ENCODE measurements at places on chromosomes 11 and 22. TPM values are rescaled to one million over a fixed set of nuclear protein-coding genes. Genes with fewer than 3 reads are reported as not detected.

DNA sequence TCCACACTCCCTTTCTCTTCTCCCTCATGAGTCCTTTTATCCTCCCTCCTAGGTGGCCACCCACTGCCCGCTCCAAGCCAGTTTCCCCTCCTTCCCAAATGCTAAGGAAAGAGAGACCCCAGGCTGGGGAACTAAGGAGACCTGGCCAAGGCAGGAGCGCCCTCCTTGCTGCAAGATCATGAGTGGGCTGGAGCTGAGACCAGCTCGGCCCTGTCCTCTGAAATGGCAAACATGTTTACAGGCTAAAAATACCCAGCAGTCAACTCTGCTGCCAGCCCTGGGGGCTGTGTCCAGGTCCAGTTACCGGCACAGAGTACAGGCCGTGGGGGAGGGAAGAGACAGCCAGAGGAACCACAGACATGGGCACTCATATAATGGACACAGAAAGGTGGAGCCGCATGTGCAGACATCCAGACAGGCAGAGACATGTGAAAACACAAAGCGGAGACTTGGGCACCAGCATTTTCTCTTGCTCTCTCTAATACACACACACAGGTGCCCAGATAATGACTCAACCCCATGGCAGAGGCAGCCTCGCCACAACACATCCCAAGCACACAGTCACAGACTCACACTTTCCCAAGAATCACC lies 1.2 kb upstream of the AHNAK start:
- DNase-seq, result no peak

- DNase-seq, result peak; percentile 98
Observed at GRCh38 chr22:41417622-41418390, 28.8 kb downstream of the TOB2 start.

DNA sequence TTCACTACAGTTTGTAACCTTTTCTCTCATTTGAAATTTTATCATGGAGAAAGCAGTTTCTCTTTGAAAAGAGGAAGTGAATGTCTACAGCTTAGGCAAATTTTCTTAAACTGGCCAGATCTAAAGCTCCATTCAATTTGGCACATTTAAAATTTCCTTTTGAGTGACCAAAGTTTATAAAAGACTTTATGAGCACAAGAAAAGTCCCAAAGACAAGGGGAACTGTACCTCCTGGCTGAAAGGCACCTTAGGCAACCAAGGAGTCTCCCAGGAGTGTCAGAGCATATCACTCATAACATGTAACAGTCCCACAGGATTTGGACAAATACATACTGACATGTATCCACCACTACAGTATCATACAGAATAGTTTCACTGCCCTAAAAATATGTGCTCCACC lies 41.3 kb downstream of the NARS2 start:
- DNase-seq, result no peak

Gene CNTF
- 1.9 TPM for total RNA-seq

DNA sequence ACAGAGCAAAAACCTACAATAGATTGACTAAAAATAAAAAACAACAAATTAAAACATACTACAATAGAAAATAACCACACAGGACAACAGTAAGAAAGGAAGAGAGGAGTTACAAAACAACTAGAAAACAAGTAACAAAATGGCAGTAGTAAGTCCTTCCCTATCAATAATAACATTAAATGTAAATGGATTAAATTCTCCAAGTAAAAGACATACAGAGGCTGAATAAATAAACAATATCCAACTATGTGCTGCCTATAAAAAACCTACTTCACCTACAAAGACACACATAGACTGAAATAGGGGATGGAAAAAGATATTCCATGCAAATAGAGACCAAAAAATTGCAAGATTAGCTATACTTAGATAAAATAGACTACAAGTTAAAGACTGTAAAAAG lies 57.0 kb upstream of the RASSF10 start:
- DNase-seq, result no peak

DNA sequence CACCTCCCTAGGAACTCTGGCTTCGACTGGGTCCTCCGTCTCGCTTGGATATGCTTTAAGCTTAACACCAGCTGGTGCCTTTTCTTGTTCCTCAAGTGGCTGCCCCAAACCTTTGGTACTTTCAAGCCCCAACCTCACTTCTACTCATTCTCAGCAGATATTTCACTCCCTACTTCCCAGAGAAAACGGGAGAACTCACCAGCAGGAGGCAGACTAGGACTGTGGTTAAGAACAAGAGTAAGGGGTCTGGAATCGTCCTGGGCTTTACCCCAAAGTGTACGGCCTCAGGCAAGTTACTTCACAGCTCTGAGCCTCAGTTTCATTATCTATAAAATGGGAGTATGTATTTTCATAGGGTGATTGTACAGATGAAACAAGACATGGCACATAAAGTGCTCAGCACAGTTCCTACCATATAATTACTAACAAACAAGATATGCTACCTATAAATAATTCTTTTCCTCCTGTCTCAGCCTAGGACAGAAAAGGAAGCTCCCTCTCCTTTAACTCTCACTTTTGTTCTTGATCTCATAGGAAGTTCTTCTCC lies 37.8 kb downstream of the PAMR1 start:
- DNase-seq, result no peak

Gene OR10S1
- not detected for total RNA-seq

- DNase-seq, result no peak
Observed at GRCh38 chr11:123561431-123561800, 93.0 kb downstream of the SCN3B start.

Gene C1QTNF4
- total RNA-seq, result 2.3 TPM

- DNase-seq, result no peak
Observed at GRCh38 chr11:6326303-6326702, 6.0 kb upstream of the CAVIN3 start.

DNA sequence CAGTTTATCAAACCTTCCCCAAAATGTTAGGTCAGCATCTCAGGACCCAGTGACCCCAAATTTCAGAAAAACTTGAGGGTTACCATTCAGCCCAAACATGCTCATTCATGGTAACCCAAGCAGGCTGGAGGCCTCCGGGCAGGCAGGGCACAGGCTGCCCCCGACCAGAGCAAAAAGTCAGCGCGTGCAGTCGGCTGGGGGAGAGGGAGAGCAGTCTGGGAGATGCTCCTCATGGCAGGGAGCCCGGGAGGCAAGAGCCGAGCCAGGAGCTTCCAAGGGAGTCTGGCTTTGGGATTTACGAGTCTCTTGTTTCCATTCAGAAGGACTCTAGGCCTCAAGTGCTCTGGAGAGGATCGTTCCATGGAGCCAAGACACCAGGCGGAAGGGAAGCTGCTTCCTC lies 45.7 kb downstream of the RPUSD4 start:
- DNase-seq, result peak; percentile 70

DNA sequence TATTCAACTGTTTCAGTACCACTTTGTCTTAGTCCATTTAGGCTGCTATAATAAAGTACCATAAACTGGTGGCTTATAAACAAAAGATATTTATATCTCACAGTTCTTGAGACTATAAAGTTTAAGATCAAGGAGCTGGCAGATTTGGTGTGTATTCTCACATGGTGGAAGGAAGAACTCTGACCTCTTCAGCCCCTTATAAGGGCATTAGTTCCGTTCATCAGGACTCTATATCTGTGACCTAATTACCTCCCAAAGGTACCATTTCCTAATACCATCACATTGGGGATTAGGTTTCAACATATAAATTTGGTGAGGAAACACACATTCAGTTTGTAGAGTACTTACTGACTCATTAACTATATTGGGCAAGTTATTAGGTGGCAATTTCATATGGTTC lies 10.7 kb upstream of the ARL14EP start:
- no peak for DNase-seq

DNA sequence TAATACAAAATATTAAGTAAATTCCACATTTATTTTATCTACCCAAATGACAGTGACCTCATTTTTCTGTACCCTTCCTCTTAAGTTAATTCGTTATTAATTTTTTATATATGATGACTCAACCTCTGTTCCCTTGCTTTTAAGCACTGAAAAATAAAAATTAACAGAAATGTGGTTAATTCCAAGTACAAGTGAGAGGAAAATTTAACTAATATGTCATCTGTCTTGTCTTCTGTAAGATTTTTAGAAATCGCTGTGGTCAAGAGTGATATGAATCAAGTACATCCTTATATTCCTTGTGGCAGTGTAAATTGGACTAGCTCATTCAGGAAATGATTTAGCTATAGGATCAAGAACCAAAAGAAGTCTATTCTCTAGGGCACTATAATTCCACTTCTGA lies 74.5 kb downstream of the PDHX start:
- DNase-seq, result no peak

GRCh38 chr11:44539971-44540370 lies 25.5 kb upstream of the CD82 start:
- DNase-seq, result no peak

Gene CSRP3
- not detected for total RNA-seq

Data from aorta (tissue), 5 donors.